ENCODE measurements at places on chromosomes 11 and 22.

DNA sequence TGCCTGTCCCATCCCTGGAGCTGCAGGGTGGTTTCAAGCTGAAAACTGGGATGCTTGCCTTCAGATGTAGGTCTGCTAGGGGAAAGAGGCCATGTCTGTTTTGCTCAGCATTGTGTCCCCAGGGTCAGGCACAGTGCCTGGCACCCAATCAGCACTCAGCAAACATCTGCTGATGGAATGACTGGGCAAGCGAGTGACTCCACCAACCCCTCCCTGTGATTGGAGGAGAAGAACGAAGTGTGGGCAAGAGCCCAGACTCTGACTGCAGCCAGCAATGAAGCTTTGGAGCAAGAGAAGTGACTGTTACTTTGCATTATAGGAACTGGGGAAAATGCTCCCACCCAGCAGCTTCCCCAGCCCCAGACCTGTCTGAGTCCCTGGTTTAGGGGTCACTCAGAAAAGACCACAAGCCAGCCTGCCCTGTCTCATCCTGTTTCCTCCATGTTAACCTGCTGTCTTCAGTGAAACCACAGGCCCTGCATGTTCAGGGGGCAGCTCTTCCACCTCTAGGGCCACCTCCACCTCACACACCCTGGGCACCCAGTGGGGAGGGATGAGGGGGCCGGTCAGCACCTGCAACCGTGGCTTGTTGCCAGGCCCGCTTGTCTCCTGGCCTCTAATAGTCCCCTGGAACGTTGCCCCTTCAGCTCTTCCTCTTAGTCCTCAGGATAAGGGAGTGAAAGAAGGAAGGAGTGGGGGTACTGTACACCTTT, 147.4 kb downstream of the TRIM29 start:
- DNase-seq = no peak

GRCh38 chr22:36417281-36417686, 29.5 kb upstream of the MYH9 start:
- DNase-seq = no peak

DNA sequence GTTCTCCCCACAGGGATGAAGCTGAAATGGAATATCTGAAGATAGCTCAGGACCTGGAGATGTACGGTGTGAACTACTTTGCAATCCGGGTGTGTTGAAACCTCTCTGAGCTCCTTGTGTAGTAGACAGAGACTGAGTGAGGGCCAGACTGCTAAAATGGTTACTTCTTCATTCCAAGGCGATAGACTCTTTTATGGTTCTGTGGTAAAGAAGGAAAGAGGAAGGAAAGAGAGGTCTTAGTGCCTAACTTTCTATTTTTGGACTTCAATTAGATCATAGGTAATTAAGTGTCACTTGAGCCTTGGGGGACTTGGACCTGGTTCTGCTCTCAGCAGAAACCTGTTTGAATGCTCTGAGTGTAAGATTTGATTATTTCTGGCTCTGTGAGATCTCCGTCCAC, 54.7 kb downstream of the NF2 start:
- DNase-seq = no peak

DNA sequence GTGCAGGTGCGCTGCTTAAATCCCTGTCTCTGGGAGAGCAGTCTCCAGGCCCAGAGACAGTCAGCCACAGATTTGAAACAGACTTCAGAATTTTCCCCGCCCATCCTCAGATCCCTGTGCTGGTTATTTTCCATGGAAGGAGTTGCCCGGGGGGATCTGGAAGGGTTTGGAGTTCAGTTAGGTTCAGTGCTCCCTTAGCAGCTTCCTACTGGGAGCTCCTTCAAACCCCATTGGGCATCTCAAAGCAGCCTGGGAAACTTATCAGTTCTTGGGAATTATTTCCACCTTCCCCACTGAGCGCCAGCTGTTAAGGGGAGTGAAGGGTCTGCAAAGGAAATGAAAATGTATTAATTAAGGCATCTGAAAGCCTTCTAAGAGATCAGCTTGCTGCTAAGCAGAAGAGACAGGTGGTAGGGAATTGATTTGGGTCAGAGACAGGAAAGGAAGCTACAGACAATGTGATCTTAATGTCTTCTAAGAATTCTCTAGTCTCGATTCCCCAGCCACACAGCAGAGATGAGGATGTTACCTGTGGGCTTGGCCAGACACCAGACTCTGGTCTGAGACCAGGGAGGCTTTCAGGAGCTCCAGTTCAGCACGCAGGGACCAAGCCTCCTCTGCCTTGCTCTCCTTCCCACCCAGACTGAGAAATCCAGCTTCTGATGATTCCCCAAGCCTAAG, 106.2 kb upstream of the TBCEL start:
- no peak for DNase-seq

DNA sequence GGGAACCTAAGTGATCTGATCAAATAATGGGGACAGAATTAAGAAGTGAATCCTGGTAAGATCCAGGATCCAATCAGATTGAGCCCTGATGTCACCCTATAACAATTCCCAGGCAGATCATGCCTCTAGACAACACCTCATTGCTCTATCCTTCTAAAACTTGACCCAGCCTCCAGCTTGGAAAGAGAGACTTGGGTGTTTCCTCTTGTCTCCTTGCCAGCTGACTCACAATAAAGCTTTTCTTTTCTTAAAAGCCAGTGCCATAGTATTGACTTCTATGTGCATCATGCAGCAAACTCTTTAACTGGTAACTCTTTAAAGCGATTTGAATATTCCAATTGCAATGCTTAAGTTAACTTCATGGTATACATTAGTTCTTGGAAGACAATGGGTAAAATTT, 109.6 kb upstream of the CHORDC1 start:
- no peak for DNase-seq

GRCh38 chr11:67073908-67074307, 17.3 kb downstream of the RHOD start:
- DNase-seq = no peak

GRCh38 chr22:45242778-45243191, 2.1 kb upstream of the KIAA0930 start:
- no peak for DNase-seq

- DNase-seq = no peak
Measured at GRCh38 chr11:12087075-12088004, 23.1 kb upstream of the MICAL2 start.

DNA sequence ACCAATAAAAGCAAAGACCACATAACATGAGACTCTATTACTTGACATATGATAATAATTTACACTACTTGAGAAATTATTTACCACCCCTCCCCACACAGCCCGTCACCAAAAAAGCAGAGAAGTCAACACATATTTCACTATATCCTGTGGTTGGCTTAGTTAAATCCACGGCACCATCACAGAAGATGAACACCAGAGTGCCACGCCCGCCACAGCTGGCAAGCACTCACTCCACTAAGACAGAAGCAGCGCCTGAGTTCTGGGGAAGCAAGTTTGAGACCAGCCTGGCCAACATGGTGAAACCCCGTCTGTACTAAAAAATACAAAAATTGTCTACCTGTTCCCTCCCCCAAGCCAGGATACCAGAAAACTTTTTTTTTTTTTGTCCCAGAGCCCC, 53.1 kb downstream of the PACSIN2 start:
- DNase-seq = no peak

DNA sequence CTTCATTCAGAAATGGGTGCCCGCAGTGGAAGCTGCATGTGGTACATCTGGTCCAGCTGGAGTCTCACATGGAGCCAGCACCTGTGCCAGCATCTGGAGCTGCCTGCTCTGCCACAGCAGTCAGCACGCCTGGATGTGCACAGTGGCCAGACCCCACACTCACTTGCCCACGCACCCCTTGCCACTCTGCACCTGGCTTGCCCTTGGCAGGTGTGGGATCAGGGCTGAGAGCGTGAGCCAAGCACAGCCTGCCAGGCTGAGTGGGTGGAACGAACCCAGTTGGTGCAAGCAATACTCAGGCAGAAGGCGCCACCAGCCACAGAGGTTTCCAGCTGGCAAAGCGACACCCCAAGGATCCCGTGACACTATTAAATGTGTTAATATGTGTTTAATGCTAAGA, 95.5 kb upstream of the AMOTL1 start:
- no peak for DNase-seq

- no peak for DNase-seq
Measured at GRCh38 chr22:37378642-37379058, 48.6 kb downstream of the ELFN2 start.

DNA sequence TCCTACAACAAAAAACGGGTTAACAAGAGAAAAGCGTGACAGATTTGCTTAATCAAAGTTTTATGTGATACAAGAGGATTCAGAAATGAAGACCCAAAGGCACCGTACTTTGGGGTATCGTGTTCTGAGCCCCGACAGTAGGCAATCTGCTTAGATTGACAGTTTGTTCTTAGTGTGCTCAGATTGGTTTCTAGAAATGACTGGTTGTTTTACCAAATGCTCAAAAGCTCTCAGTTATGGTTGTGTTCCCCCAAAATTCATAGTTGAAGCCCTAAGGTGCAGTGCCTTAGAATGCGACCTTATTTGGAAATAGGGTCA, 102.7 kb downstream of the RASSF10 start:
- no peak for DNase-seq

DNA sequence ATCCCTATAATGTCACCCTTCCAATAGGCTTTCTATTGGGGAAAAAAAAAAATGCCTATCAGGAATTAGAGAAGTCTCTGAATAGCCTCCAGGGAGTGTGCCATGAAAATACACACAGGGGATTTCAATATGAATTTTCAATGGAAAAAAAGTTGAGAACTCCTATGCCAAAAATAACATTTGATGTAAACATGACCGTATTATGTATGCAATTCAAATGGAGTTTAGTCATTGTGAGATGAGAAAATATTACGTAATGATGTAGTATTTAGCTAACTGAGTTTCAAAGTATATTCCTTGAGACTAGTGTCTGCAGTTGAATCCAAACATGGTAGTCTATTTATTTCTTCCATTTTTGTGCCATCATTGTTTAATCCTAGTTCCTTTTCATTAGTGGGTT, 182.3 kb downstream of the BLID start:
- DNase-seq = no peak

DNA sequence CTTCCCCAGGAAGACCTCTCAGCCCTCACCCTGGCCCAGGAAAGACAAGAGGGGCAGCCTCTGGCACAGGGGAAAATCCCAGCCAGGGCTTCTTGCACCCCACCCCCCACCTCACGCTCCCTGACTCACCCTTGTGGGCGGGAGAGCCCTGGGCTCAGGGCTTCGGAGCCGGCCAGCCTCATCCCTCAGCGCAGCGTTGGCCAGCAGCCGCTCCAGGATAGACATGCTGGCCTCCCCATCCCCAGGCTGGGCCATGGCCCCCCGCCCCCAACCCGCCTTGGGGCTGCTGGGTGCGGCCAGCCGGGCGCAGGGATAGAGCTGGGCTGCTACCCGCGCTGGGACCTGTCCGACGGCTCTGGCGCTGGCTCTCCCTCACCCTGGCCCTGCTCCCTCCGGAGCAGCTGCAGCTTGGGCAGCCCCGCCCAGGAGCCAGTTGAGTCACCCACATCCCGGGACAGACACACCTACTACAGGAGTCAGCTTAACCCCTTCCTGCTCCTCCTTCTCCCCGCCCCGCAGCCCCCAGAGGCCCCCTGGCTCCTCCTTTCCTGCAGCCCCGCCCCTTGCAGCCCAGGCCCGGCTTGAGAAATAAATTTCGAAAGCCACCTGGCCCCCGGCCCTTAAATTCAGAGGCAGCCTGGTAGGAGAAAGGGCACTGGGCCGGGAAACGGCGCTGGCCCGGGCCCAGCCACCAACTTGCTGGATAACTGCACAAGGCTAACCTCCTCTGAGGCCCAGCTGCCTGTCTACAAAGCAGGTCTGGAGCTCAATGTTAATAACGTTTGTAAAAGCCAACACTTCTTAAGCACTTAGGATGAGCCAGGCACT, 13.4 kb downstream of the TNKS1BP1 start:
- DNase-seq = peak; percentile 77

GRCh38 chr11:38900211-38900610, 2302.2 kb upstream of the RAG2 start:
- no peak for DNase-seq

DNA sequence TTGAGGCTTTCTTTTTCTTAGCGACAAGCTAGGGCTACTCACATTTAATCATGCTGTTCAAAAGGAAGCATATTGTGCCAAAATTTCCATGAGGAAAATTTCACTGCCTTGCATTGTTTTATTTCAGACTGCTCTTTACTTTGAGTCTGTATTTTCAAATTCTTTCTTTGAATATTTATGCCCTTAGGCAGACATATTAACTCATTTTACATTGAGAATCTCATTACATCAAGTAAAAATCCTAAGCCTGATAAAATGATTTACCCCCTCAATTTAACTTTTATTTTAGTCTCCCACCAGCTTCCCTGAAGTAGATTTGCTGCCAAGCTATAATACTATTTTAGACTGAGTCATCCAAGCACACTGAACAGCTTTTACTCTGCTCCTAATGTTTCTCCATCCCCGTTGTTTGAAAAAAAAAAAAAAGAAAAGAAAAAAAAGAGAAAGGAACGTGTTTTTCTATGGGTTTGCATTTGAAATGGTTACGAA, 189.3 kb upstream of the MTMR2 start:
- DNase-seq = no peak

DNA sequence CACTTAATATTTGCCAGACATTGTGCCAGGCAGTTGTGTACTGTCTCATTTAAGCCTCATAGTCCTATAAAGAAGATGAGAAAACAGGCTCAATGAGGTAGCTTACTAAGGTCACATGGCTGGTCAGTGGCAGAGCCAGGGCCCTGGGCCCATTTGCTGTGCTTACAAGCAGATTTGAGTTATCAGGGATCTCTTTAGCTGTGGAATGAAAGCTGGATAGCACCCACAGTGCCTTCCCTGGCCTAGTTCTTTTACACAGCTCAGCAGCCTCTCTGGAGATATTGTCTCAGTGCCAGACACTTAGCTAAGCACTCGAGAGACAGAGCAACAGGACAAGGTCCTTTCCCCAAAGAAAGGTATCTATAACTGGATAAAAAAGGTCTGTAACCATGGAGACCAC, 6.1 kb downstream of the TMEM86A start:
- no peak for DNase-seq

DNA sequence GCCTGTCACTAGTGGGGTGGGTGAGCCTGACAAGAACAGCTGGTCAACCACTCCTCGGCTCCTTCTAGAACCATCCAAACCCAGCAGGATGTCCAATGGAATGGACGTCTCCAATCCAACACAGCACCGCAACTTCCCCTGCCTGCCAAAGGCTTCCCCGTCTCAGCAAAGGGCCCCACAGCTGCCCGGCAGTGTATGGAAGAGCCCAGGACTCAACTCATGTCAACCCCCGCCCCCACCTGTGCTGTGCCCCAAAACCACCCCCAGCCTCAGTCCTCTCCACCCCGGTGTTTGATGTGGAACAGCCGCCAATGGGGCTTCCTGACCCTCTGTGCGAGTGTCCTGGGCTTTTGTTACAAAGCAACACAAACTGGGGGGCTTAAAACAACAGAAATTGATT, 223.8 kb downstream of the CTTN start:
- DNase-seq = no peak

DNA sequence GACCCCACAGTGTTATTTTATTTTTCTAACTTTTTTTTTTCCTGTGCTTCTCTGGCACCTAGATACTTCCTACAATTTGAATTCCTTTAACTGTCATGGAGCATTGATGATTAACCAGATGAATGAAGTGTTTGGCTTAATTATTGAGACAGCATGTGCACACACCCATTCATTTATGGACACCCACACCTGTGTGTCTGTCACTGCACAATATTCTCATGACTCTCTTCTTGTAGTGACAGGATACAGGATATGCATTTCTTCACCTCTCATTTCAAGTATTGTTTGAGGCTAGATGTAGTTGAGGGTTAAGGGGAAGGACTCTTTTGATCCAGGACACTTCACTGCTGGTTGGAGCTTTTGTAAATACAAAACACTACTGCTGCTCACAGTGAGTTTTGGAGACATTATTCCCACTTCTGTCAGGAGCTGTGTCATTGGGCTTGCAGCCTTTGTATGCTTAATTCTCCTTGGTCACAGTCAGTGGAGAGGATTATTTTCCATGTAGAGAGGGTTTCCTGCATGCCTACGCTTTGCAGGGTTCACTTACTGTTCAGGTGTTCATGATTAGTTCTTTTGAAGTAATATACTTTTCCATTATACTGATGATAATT, 33.5 kb downstream of the SPECC1L start:
- no peak for DNase-seq
